Germinal center (tissue), 1 donor: ENCODE measurements at places on chromosomes 7 and 10.

- DNase-seq = no peak
These were observed 97.7 kb upstream of the ZPBP start for GRCh38 chr7:50190776-50191175.

GRCh38 chr7:22074897-22075296 is 129.2 kb upstream of the CDCA7L start:
- no peak for DNase-seq

DNA sequence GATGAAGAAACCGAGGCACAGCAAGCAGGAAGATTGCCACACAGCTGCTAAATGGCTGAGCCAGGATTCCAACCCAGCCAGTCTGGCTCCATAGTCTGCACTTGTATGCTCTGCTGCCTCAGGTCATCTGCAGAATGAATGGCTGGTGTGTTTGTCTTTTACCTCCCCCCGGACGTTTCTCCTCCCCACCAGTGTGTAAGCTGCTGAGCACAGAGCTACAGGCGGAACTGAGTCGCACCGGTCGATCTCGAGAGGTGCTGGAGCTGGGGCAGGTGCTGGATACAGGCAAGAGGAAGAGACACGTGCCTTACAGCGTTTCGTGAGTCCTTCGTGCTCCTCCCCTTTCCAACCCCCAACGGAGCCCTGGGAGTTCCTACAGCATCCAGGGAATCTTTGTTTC is 2.6 kb downstream of the CNPY4 start:
- DNase-seq = no peak

DNA sequence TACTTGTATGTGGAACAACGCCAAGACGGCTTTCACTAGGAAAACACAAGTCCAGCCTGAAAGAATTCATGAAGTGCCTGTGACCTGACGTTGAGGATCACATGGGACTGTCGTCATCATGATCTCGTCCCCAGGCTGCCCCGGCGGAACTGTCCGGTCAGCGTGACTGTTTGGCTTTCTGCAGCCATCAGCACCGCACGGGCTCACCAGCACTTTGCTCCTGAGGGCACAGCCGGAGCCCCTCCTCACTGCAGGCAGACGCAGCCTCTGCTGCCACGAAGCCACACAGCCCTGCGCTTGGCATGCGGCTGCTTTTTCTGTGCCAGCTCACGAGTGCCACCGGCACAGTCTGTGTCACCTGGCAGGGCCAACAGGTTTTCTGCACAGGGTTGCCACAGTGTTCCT is 9.4 kb upstream of the GET4 start:
- DNase-seq = no peak

- DNase-seq = no peak
These were observed 74.6 kb upstream of the FRMD4A start for GRCh38 chr10:14405076-14406065.

DNA sequence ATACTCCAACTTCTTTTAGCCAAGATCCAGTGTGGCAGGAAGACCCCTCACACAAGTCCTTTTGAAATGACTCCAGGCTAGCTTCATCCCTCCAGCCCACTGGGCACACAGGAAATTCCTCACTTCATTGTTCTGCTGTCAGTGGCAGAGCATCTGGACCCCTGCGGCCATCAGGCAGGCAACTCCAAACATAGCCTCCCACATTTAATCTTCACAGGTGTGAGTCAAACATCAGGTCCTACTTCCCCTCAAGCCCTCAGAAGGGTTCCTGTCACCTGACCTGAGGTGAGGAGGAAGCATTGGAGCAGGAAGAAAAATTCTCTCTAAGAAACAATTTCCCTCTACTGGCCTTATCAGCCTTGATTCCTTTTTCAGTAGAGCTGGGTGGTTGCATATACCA is 51.1 kb upstream of the C1GALT1 start:
- DNase-seq = no peak

DNA sequence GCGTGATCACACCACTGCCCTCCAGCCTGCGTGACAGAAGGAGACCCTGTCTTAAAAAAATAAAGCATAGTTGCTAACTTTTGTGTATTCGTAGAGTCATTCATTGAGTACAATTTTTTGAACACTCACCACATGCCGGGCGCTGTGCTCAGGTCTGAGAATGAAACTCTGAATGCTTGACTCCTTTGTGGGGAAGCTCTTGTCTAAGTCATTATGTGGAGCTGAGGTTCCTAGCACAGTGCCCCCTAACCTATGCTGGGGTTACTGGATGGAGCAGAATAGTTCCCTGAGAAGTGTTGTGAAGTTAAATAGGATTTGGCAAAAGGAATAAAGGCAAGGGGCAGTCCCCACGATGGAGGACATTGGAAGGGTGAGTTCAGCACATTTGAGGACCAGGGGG is 123.3 kb downstream of the CELF2 start:
- DNase-seq = no peak

GRCh38 chr10:60570896-60571295 is 181.2 kb upstream of the ANK3 start:
- DNase-seq = no peak

- DNase-seq = no peak
These were observed 117.6 kb downstream of the GALNT11 start for GRCh38 chr7:152142976-152143595.

DNA sequence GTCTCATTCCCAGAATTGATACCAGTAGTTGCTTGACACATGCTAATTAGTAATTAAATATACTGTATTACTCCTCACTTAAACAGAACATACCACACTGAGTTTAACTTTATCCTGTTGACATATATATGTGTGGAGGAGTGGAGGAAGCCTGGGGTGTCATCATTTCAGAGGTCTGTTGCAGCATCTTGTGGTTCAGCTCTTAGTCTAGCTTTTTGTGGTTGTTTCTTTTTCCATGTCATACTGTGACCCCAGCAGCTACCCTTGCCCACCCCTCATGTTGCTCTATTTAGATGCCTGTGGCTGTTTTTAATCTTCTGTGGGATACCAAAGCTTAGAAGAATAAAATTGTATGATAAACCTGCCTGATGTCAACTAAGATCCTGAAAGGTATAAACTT is 875.4 kb downstream of the LRMDA start:
- no peak for DNase-seq

DNA sequence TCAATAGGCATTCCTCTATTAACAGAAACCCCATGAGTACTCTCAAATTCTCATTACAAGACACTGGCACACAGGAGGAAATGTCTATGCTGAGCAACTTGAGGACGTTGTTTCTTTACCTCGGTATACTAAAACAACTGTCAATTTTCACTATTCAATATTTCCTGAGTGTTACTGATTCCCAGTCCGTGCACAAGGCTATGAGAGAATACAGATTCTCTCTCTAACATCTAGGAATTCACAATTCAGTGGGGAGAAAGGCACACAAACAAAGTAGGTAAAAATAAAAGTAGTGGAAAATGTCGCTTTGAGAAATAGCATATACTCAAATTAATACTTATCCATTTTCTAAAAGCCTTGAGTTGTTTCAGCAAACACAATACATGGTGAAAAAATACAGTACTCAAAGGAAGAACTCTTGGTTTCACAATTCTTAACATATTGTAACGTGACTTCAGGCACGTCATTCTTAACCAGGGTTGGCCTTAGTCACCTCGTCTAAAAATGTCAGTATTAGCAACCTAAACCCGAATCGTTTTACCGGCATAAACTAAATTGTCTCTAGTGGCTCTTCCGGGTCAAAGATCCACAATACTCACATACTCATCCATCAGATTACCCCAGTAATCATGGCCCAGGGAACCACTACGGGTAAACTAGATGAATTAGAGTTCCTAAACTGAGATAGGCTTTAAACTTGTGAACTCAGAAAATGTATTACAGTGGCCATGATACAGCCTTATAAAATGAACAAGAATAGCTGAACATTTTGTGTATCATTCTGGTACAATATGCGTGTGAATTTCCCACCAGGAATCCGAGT is 1.5 kb downstream of the IPMK start:
- DNase-seq = peak; percentile 5

- no peak for DNase-seq
These were observed 168.5 kb downstream of the TEX36 start for GRCh38 chr10:125514206-125515162.

GRCh38 chr10:13651969-13652720 is 65.4 kb downstream of the PRPF18 start:
- DNase-seq = no peak

DNA sequence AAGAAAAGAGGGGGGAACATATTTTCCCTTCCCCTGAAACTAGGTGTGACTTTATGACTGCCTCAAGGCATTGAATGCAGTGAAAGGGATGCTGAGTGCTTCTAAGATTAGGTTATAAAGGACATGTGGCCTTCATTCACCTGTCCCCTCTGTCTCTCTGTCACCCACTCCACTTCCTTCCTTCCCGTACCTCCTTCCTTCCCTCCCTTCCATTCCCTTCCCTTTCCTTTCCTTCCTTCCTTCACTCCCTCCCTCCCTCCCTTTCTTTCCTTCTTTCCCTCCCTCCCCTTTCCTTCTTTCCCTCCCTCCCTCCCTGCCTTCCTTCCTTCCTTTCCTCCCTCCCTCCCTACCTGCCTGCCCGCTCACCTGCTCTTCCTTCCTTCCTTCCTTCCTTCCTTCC is 4.5 kb upstream of the ZKSCAN1 start:
- no peak for DNase-seq

DNA sequence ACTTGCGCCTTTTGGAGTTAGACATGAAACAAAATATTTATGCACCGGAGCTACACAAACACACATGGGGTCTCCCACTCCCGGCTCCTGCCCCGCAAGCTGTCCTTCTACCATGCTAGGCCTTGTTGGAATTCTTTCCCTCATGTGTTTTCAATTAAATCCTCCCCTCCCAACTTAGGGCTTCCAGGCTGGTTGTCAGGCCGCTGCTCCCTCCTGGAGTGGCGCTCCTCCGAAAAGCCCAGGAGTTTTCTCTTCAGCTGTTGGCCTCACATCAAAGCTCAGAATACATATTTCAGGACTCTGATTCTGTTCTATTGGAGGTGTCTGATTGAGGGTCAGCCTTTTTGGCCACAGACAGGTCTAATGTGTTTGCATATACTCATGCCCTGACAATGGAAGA is 113.3 kb downstream of the FANK1 start:
- no peak for DNase-seq

DNA sequence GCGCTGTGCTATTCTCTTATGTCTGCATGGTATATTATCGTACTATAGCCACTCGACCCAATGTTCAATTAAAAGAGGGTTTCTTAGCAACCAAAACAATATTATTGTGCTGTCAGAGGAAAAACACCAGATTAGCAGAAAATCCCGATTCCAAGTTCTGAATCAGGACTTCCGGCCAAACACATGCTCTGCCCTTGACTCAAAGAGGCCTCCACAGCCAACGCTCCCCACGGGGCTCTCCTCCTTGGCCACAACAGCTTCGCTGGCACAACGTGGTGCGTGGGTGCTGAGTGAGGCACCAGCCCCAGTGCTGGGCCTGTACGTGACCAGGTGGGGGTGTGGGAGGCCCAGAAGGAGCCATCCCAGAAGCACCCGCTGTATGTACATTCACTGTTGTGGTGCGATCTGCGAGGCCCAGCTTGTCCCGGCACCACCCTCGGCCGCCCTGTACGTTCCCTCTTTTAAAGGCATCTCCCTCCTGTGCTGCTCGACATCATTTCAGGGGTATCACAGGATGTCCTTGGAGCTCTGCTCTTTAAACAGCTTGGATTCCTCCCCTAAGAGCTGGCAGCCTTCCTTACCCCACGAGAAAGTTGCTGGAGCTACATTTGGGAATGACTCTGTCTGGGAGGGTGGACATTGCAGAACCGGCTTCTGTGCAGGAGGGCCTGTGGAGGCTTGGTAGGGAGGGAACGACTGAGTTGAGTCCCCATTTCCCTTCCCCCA is 736.2 kb downstream of the PARD3 start:
- no peak for DNase-seq

- no peak for DNase-seq
These were observed 12.0 kb downstream of the VAX1 start for GRCh38 chr10:117126034-117126433.

DNA sequence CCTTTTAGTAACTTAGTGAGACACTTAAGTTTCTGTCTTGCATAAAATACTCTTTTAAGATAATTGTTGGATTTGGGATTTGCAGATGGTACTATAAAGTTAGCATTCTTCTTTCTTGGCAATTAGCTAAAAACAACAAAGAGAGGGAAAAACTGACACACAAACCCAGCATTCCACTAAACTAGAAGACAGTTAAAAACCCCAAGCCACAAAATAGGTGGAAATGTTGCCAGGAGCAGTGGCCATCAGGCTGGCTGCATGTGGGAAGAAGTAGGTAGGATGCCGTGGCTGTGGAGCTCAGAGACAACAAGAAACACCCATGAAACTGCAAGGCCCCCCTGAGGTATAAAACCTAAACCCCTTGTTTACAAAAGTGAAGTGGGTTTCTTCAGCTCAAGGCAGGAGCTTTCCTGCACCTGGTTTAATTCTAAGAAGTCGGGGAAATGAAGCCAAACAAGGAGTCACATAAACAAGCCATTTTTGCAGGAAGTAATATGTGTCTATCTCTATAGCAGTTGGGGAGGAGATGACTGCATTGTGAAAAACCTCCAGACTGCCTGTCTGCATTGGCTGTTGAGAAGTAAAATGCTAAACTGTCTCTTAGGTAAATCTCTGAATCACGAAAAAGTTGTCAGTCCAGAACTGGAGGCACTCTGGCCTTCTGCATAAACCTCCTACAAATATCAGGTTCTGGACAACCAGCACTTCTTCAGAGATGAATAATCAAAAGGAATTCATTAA is 9.5 kb downstream of the RAB18 start:
- no peak for DNase-seq

DNA sequence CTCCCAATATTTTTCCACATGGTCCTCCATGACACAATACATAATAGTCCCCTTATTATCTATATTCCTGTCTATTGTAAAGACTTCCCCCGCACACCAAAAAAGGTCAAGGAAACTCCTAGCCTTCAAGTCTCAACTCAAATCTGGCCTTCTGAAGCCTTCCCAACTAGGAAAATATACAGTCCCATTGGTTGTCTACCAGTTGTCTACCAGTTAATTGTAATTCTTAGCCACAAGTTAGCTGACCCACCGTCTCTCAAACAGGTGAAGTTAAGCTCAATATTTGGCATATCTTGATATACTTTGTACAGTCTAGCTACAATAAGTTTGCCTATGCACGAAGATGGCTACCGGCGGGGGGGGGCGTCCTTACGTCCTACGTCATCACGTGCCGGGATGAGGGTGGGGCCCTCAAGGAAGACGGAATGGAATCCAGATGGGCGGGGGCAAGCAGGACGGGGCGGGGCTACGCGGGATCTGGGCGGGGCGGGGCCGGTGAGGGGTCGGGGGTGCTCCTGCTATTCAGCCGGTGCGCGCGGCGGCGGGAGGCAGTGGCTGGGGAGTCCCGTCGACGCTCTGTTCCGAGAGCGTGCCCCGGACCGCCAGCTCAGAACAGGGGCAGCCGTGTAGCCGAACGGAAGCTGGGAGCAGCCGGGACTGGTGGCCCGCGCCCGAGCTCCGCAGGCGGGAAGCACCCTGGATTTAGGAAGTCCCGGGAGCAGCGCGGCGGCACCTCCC is at the start of gene AHR:
Gene AHR, plus strand, starts transcription at position 551 of the 738 bp plus-strand sequence. CDS start 613 bp downstream, outside the sequence.
- DNase-seq = peak; percentile 97

- no peak for DNase-seq
These were observed 8.2 kb upstream of the PILRB start for GRCh38 chr7:100349757-100350156.

GRCh38 chr7:25579778-25580075 is 351.4 kb upstream of the NPVF start:
- DNase-seq = no peak

- no peak for DNase-seq
These were observed 89.0 kb downstream of the NEURL1 start for GRCh38 chr10:103582331-103583123.
